ENCODE measurements at places on chromosomes 16 and 17.

DNA sequence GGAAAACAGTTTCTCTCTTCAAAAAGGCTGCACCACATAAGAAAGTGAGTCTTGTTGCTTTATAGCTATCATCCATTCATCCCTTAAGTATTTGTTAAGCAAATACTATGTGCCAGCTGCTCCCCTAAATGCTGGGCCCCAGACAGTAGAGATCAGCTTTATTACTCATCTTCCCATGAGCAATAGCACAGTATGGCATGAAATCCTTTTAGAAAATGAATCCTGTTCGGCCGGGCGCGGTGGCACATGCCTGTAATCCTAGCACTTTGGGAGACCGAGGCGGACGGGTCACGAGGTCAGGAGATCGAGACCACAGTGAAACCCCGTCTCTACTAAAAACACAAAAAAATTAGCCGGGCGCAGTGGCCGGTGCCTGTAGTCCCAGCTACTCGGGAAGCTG is 99.5 kb downstream of the MYO1D start:
- DNase-seq, result no peak

GRCh38 chr16:89919535-89920406 is 1.1 kb downstream of the MC1R start:
- no peak for DNase-seq

GRCh38 chr17:66466840-66467367 is 164.5 kb downstream of the PRKCA start:
- DNase-seq, result no peak

GRCh38 chr16:28155293-28155692 is 56.5 kb downstream of the XPO6 start:
- no peak for DNase-seq

- DNase-seq, result no peak
Observed at GRCh38 chr16:85583491-85584181, 29.5 kb upstream of the GSE1 start.

GRCh38 chr16:80619824-80620223 is 79.0 kb downstream of the DYNLRB2 start:
- no peak for DNase-seq

DNA sequence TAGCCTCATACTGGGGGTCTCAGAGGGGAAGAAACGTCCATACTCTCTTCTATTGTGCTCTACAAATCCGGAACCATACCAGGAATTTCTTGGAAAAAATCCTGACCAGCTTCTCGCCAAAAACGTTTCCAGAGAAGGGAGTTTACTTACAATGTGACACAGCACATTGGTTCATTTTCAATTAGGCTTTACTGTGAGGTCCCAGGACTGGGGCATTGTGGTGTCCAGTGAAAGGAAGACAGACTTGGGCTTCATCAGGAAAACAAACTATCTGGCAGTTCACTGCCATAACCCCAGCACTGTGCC is 14.7 kb downstream of the MPP2 start:
- DNase-seq, result no peak

- DNase-seq, result no peak
Observed at GRCh38 chr17:67431249-67432015, 54.4 kb downstream of the PITPNC1 start.

GRCh38 chr17:44807093-44807816 is 22.8 kb downstream of the GJC1 start:
- no peak for DNase-seq

- DNase-seq, result no peak
Observed at GRCh38 chr16:23823475-23824384, 12.1 kb upstream of the PRKCB start.

DNA sequence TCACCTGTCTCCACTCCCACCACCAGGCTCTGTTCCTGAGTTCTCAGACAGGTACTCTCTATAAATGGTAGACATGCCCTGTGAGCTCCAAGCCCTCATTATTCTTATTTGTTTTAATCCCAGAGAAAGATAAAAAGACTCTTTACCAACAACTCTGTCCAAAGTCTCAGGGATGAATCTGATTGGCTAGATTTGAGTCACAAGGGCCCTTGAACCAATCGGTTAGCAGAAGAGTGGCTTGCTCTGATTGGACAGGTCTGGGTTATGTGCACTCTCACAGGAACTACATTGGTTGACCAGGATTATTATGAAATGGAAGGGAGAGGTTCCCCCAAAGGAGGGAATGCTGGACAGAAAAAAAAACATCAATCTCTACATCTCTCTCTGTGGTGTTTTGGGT is 7.5 kb downstream of the COTL1 start:
- no peak for DNase-seq
